ENCODE measurements at places on chromosomes 5 and 9. TPM values are rescaled to one million over a fixed set of nuclear protein-coding genes. Genes with fewer than 3 reads are reported as not detected.

Gene PCDHA11
- 0.49 TPM for total RNA-seq

Gene LMX1B
- under 0.01 TPM for total RNA-seq

Gene CCNJL
- total RNA-seq = 1.1 TPM

Gene HRH2
- total RNA-seq = 1.3 TPM

Gene ZNF79
- 12.5 TPM for total RNA-seq

Gene TRMO
- 19.8 TPM for total RNA-seq

Gene NTRK2
- 3.5 TPM for total RNA-seq

Gene PRDM12
- total RNA-seq = not detected

Gene CMYA5
- total RNA-seq = 2.4 TPM

Gene TPM2
- 795 TPM for total RNA-seq

Gene TLE1
- total RNA-seq = 28.7 TPM

Gene JAK2
- total RNA-seq = 14.4 TPM

Gene KLF9
- total RNA-seq = 38.8 TPM

Gene TAF11L14
- total RNA-seq = not detected

Gene TOR2A
- 3.8 TPM for total RNA-seq

Gene PRR7
- 14.6 TPM for total RNA-seq

Gene ZNF300
- total RNA-seq = 6.7 TPM

Gene SPATA31C1
- not detected for total RNA-seq

Gene AUH
- total RNA-seq = 15.3 TPM

Gene PCDHB3
- total RNA-seq = 1.2 TPM

Gene TERT
- not detected for total RNA-seq

Gene CAVIN4
- 1.1 TPM for total RNA-seq

Gene STC2
- 553 TPM for total RNA-seq

Gene LCN9
- not detected for total RNA-seq

Gene DMRT2
- 0.16 TPM for total RNA-seq

Gene EIF4E1B
- not detected for total RNA-seq

Gene KIF4B
- total RNA-seq = under 0.01 TPM

Gene SEMA6A
- 1.1 TPM for total RNA-seq

Gene ANKS6
- total RNA-seq = 23.4 TPM

Gene GAPT
- not detected for total RNA-seq

Gene LHX2
- total RNA-seq = not detected

Gene NOXA1
- 0.49 TPM for total RNA-seq

Gene PCDHA6
- 2.1 TPM for total RNA-seq

Gene BAAT
- total RNA-seq = not detected

Gene ITK
- not detected for total RNA-seq

Gene CBY3
- not detected for total RNA-seq

Gene PDE8B
- under 0.01 TPM for total RNA-seq

Gene EGFLAM
- total RNA-seq = 2.3 TPM

Gene EQTN
- not detected for total RNA-seq

Gene IFNA13
- total RNA-seq = not detected

Gene DAB2IP
- 36.4 TPM for total RNA-seq

Data from hair follicle dermal papilla cell (primary cell).